NCI-H446 treated with DMSO at 0.1 percent for 48 hours (cell line): ENCODE measurements at places on chromosomes 5 and 9.

GRCh38 chr5:147223948-147224791 is 10.7 kb upstream of the STK32A start:
- DNase-seq = peak; percentile 40

DNA sequence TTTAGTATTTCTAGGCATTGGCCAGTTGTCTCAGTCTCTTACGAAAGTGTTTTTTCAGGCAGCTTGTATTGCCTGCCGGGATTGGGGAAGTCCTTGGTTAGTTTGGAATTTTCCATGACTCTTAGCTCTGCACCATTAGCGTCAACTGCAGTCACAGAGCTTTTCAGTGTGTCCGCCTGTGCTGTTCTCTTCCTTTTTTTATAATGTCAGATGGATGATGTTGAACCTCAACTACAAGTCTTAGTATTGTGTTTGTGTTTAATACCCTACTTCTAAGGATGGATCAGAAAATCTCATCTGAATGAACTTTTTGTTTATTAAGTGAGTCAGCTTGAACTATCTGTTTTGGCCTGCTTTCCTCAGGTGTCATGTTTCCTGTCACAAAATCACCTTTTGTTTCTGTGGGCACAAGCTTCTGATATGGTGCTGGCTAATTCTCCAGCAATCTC is 33.1 kb downstream of the ATP6V0E1 start:
- DNase-seq = no peak

- DNase-seq = peak; percentile 29
Measured at GRCh38 chr5:5419291-5420210, 2.9 kb upstream of the ICE1 start.

- no peak for DNase-seq
Measured at GRCh38 chr9:111630182-111630963, 761 bp upstream of the DNAJC25 start.

DNA sequence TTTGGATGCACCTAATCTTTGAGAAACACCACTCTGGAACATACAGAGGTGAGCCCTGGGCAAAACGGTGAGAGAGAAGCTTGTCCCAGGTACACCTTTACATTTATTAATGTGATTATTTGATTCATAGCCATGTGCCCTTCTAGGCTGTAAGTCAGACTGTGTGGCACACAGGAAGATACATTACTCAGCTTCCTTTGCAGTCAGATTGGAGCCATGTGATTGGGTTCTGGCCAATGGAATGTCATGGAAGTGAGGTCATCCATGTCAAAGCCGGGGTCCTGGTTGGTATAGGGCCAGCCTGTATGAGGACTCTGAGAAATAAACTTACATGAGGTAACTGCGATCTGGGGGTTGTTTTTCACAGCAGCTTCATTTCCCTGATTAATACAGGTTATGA is 106.8 kb upstream of the CD180 start:
- DNase-seq = no peak

GRCh38 chr5:10989577-10990263 is 228.7 kb upstream of the DAP start:
- no peak for DNase-seq

DNA sequence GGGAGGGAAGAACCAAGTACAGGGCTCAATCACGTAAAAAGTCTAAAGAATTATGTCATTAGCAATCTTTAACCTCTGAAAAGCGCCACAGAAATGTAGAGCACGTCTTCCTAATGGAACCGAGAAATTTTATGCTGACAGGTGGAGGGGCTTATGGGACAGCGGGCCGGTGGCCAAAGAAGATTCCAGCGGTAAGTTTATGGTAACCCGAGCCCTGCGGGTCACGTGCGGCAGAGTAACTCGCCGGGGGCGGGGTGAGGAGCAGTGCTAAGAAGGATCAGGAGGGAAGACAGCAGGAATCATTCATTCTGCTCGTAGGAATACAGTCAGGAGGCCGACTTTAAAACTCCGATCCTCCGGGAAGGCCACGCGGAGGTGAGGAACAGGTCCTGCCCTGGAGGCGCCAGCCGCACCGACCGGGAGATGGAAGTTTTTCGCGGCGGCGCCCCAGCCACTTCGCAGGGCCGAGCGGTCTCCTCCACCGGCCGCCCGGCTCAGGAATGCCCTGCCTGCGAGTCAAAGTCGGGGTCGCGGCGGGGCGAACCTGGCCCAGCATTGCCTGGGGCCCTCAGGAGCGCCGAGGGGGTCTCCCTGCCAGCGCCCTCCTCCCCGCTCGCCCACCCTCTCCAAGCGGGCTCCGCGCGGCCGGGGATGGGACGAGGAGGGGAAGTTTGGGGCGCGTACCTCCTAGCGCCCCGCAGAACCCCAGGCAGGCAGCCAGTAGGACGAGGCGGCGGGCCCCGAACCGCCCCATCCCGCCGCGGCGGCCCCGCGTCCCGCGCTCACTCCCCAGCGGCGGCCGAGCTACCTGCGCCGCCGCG is 101.8 kb downstream of the ESM1 start:
- no peak for DNase-seq

GRCh38 chr9:89958086-89958485 is 353.3 kb downstream of the GADD45G start:
- DNase-seq = no peak

- DNase-seq = no peak
Measured at GRCh38 chr5:5380298-5380697, 42.2 kb upstream of the ICE1 start.

- DNase-seq = no peak
Measured at GRCh38 chr5:151700296-151700695, 13.6 kb upstream of the SPARC start.

DNA sequence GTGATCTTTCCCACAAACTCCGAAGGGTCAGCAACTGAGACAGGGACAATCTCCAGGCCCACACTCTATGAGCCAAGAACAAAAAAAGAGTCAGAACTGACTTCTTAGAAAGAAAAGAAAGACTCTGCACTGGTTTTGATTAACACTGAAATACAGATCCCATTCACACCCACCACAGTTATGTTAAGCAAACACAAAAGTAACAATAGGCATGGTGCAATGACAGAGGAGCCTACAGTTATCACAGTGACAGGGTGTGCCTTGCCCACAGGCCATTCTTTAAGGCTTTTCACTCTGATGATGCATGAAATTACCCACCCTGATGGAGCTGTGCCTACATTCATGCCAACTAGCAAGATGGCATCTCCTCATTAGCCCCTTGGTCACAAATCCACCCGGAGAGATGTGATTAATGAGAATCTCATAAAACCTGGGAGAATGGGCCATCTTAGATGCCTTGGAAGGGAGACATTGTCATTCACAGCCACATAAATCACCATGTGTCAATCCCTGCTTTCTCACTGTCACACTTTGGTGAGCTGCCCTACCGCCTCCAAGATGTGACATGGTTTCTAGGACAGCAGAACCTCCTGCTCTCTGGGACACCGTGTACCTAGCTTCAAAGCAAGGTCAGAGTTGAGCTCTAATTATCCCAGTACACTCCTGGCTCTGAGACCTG is 27.6 kb upstream of the FSTL4 start:
- no peak for DNase-seq

- DNase-seq = peak; percentile 68
Measured at GRCh38 chr9:2016408-2017330, 1.5 kb downstream of the SMARCA2 start.

DNA sequence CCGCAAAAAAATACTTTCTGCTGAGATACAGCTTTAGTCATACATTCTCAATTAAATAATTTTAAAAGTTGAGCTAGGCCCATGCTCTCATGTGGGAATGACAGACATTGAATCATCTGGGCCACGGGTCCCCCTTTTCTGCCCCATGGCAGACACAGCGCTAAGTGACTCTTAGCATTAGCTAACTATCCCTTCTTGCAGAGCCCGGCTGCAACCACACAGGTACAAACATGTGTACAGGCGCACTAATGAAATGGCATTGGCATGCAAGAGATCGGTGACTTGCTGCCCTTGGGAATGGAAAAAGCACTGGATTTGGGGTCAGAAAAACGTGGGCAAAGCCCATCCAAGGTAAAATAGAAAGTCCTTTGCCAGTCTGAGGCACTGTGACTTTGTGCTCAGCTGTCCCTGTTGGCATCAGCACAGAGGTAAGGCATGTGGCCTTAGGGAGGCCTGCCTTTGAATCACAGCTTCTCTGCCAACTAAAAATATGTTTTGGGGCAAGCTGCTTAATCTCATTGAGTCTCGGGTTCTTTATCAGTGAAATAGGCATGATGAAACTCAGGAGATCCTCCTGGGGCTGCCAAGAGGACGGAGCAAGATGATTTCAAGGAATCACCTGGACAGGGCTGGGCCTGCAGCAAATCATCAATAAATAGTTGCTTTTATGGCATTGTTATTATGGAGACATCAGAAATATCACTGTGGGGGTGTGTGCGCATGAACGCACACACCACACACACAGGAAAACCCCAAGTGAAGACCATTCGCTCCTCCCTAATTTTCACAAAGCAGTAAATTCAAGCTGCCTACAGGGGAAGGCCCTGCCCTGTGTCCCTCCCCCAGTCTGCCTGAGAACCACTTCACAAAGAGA is 54.2 kb downstream of the WHRN start:
- DNase-seq = no peak

- no peak for DNase-seq
Measured at GRCh38 chr9:17669206-17669605, 90.3 kb downstream of the SH3GL2 start.

- DNase-seq = peak; percentile 97
Measured at GRCh38 chr9:14441976-14442651, 128.2 kb upstream of the NFIB start.
